ENCODE measurements at places on chromosomes 3 and 15.

DNA sequence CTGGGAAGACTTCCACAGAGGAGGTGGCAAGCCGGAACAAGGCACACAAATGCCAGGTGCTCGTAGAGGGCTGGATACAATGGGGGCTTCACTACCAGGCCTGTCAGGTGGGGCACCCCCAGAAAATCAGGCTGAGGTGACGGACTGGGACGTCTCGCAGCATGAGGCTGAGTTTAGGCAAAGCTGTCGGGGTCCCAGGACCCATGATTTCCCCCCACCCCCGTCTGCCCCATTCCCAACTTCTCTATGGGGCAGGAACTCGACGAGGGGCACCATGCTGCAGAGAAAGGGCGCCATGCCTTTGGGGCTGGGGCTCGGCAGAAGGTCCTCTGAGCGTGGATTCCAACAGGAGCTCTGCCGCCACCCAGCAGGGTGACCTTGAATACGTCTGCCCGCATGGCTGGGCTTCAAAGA lies 65.7 kb upstream of the HES1 start:
- no peak for DNase-seq

DNA sequence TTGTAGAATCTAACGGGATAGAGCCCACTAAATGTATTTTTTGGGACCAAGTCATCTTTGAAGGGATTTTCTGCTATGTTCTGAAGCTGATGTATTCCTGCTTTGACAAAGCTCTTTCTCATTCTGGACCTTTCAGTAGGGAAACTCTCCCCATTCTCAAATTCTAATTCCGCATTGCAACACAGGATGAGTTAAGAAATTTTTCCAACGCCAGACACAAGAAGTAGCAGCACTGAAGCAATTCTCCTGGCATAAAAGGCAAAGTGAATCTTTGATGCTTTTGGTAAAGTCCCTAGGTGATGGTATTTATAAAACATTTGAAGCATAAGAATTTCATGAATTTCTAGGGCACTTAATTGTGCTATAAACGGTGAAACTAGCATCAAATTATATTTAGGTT lies 76.8 kb downstream of the ZPLD1 start:
- DNase-seq: no peak

GRCh38 chr15:43390723-43391122 lies 19.8 kb downstream of the TUBGCP4 start:
- DNase-seq: peak; percentile 29

- DNase-seq: no peak
Measured at GRCh38 chr3:21543380-21544075, 207.5 kb downstream of the ZNF385D start.

DNA sequence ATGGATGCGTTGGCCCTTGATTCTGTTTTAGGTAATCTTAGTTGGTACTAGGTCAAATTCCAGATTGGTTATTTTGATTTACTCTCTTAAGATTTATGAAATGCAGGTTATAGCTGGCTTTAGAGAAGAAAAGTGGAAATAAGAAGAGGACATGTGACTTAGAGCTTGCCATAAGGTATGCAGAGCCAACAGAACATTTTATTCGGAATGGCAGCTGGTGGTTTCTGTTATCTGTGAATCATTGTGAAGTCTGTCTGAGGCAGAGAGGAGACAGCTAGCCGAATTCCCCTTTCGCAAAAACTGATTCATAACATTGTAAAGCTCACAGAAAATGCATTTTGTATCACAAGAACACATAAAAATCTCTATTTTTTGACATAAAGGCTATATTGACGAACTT lies 82.1 kb downstream of the FILIP1L start:
- DNase-seq: peak; percentile 90

DNA sequence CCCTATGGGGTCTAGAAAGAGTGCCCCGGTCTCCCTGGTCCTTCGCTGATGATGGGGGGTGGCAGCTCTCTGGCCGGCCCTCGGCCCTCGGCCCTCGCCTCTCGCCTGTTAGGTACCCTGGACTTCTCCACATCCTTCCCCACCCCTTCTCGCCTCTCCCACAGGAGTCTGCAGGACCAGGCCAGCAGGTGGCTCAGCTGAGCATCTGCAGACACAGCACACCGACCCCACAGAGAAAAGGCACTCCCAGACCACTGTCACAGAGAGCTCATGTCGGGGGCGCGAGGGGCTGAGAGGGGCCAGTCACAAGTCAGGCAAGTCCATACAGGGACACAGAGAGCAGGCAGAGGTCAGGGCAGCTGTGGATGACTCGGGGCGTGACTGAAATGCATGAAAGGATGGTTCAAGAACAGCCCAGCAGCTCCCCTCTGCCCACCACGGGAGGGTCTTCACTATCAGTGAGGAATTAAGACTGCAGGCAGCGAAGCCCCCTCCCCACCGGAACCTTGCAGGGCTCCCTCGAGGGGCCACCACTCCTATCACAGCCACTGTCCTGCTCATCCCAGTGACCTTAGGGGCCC lies 181.7 kb upstream of the NSMCE3 start:
- DNase-seq: no peak

DNA sequence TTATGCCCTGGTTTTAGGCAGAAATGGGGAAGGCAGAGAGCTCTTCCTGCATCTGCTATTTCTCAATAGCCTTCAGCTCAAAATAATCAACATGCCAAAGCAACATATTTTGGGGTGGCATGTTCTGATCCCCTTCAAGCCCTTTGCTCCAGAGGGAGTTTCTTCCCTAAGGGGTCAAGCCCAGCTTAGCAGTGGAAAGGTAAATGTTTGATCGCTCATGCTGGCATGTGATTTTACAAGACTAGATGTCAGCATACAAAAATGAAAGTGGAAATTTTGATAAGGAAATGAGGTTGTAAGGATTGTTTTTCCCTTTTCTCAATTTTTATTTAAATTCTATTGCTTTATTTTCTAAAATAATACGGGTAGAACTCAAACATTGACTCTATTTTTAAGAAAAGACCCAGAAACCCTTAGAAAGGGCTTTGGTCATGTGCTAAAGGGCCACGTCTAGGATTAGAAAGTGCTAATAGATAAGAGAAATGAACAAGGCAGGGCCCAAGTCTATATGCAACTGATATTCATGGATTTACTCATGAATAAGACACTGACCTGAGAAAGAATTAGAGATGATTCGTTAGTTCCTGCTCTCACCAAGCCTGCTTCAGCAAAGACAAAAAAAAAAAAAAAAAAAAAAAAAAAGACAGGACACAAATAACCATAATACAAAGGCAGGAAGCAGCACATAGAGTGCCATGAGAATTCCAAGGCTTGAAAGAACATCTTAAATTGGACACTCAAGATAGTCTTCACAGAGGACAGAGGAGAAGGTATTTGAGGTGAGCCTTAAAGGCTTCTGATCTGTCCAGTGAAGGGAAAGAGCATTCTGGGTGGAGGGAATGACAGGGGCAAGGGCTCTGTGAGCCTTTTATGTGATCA lies 55.0 kb upstream of the NR2E3 start:
- no peak for DNase-seq

DNA sequence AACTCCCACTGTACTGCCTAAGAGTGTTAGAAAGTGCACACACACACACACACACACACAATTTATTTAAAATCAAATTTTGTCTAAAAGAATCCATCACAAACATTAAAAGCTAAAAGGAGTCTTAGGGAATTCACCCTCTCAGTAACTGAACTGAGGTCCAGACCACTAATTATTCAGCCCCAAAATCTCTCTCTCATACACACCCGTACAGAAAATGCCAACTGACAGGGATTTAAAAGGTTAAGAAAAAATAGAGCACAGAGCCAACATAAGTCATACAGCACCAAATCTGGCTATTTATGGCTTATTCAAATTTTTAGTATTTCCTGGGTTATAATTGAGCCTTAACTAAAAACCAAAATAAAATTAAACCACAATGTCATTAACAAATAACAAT lies 20.7 kb downstream of the GBE1 start:
- DNase-seq: no peak

GRCh38 chr3:108835101-108835500 lies 12.5 kb downstream of the TRAT1 start:
- DNase-seq: no peak

GRCh38 chr15:68217341-68217740 lies 12.2 kb downstream of the CLN6 start:
- DNase-seq: no peak

GRCh38 chr3:73774645-73775044 lies 149.9 kb upstream of the PDZRN3 start:
- no peak for DNase-seq

GRCh38 chr15:96736384-96736783 lies 405.9 kb downstream of the NR2F2 start:
- no peak for DNase-seq

GRCh38 chr3:62614527-62614926 lies 241.2 kb upstream of the FEZF2 start:
- no peak for DNase-seq

GRCh38 chr3:60931452-60931851 lies 319.8 kb downstream of the FHIT start:
- no peak for DNase-seq

DNA sequence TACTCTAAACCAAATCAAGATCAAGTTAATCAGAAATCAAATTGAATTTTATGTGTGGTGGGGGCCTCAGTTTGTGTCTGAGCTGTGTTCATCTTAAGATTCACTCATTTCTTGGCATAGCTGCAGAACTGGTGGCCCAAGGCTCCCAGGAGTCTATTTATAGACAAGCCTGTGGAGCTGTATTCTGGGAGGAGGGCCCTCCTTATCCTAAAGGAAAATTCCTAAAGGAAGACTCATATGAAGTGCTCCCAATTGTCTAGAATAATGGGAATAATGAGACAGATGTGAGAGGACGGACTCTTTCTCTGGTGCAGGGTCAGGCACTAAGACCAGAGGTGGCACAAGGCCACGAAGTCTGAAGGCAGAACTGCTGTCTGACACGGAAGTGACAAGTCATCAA lies 38.9 kb downstream of the C3orf85 start:
- DNase-seq: peak; percentile 5

DNA sequence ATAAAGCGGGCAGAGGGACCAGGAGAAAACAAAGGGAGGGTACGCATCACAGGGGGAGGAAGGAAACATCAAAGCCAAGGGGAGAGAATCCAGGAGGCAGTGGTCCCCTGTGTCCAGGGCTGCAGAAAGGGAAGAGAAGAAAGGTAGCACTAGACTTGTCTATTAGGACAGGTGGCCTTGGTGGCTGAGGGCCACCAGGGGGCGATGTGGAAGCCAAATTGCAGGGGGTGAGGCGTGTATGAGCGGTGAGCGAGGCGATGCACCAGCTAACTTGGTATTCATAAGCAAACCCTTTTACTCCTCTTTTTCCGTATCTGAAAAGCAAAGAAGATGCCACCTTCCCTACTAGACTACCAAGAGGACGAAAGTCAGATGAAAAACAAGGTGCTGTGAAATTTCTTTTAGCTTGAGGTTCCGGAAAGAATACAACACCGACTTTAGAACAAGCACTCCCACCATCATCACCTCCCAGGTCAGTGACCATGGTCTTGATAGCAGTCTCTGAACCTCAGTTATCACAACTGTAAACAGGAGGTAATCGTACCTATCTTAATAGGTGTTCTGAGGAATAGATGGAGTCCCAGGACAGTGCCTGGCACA lies 654.4 kb upstream of the ADAMTS9 start:
- DNase-seq: peak; percentile 40

- no peak for DNase-seq
Measured at GRCh38 chr3:167355446-167355845, 24.7 kb downstream of the ZBBX start.

GRCh38 chr15:41971895-41972252 lies 483 bp downstream of the EHD4 start:
- DNase-seq: no peak

DNA sequence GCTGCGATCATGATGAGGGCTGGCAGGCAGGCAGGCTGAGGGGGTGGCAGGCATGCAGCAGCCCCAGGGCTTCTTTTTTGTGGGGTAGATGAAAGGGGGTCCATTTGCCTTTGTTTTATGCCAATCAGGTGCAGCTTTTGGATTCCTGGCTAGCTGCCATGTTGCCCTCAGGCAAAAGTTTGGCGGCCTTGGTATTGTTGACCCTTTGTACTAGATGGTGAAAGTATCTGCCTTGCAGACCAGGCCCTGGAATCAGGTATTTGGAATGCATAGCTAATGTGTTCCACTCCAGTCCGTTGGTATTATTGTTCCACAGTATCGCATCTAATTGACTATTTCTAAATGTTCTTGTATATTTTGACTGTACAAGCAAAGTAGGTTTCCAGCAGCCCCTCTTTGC lies 35.0 kb downstream of the EEFSEC start:
- no peak for DNase-seq

- no peak for DNase-seq
Measured at GRCh38 chr15:101137312-101137940, 114.4 kb downstream of the CHSY1 start.

DNA sequence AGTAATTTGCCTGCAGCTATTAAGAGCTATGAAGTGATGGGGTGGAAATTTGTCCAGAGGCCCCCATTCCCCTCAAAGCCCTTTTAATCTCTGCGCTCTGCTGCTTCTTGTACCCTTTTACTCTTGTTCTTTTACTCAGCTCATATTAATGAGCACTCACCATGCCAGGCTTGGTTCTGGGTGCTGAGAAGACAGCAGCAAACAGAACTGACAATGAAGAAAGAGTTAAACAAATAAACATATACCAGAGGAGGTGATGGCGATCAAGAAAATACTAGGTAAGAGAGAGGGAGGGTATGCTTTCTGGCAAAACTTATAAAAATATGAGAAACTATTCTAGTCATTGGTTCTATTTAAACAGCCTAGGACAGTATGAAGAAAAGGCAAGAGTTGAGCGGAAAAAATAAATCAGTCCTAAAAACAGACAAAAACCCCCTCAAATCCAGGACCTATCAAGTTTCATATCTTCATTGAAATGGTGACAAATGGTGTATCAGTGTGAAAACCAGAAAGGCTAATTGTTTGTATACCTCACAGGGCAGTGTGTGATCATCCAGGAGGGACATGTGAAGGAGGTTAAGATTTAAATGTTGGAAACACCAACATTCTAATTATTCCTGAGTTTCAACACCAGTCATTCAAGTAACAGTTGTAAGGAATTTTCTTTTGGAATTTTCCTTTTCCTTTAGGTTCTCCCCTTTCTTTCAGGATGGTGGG lies 144.9 kb downstream of the FNDC3B start:
- DNase-seq: no peak

- peak; percentile 6 for DNase-seq
Measured at GRCh38 chr3:193391902-193392301, 13.3 kb upstream of the ATP13A5 start.

DNA sequence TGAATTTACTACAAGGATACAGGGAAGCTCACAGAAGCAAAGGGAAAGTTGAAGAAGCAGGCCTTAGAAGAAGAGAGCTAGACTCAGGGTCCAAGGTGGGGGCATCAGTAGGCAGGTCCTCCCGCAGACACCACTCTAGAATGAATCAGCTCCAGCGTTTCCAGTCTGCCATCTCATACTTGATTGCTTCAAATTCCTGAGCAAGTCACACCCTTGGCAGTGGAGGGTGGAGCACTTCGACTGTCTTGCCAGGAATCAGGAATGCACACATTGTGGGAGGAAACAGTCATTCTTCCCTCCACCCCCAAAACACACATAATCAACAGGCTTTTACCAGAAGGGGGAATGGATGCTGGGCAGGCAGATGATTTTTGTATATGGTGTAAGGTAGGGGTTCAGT lies 78.5 kb downstream of the CHCHD6 start:
- DNase-seq: peak; percentile 95

GRCh38 chr3:15804553-15805095 lies 6.8 kb upstream of the ANKRD28 start:
- DNase-seq: no peak

- DNase-seq: no peak
Measured at GRCh38 chr3:185764980-185765370, 59.9 kb downstream of the IGF2BP2 start.

All from fibroblast of skin of abdomen (primary cell).